Epithelial cell of prostate (primary cell): ENCODE measurements at places on chromosomes 3 and 15.

GRCh38 chr15:61051569-61052031 lies 177.5 kb downstream of the RORA start:
- DNase-seq: no peak

DNA sequence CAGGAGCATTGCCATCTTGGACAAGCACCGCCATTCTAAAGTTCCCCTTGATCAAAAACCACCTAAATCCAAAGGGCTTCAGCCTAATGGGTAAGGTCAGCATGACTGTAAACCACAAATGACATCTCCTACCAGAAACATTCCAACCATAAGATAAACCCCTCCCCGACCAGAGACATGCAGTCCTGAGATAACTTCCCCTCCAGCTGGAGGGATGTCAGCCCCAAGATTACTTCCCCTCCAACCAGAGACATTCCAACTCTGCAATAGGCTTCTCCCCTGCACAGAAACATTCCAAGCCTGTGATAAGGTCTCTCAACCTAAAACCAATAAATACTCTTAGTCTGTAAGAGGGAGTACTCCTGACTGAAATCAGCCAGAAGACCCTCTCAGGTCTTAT lies 62.7 kb upstream of the DNAJC19 start:
- no peak for DNase-seq

GRCh38 chr15:76912430-76912829 lies 7.3 kb upstream of the SCAPER start:
- DNase-seq: no peak

- no peak for DNase-seq
Observed at GRCh38 chr15:41489641-41490040, 4.0 kb upstream of the ITPKA start.

DNA sequence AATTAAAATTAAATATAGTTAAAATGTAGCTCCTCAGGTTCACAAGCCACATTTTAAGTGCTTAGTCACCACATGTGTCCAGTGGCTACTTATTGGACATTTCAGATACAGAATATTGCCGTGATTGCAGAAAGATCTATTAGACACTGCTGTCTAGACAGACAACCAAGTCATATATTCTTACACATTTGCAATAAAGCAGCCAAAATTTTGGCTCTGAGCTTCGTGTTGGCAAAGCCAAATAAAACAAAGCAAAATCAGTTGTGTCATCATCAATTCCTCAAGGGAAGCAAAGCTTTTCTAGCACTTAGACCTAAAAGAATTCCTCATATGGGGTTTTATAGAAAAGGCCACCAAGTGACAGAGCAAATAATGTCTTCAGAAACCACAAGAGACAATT lies 193.1 kb upstream of the LPP start:
- DNase-seq: no peak

DNA sequence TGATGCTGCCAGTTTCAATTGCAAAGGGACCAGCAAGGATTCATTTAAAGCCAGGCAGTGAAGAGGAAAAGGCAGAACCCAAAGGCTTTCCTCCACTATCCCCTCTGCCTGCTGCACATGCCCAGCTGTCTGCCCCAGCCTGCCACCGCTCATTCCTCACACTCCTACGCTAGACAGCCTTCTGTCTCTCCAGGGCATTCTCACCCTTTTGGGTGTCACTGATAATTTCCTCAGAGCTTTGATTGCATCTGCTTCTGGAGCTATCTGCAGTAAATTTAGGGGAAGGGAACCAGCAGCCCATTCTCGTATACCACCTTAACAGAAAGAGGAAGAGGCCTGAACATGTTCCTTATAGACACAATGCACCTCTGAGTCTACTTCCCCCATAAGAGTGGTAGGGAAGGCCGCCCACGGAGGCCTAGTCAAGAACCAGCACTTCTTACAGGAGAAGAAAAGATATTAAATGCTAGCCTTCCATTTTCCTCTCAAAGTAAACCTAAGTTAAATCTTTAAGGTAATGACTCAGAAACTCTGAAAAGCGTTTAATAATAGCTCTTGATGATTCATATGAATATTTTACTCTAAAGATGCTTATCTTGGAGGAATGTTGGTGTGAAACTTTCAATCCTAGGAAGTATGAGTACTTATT lies 20.9 kb downstream of the NUDT16 start:
- DNase-seq: peak; percentile 14

DNA sequence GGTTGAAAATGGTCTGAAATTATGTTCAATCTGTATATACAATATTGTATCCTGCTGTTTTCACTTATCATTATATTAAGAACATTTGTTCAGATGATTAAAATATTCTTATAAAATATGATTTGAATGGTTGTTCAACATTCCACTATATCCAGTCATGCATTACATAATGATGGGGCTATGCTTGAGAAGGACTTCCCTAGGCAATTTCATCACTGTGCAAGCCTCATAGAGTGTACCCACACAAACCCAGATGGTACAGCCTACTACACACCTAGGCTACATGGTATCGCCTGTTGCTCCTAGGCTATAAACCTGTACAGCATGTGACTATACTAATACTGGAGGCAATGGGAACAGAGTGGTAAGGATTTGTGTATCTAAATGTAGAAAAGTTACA lies 30.5 kb downstream of the SLC7A14 start:
- peak; percentile 26 for DNase-seq

- no peak for DNase-seq
Observed at GRCh38 chr3:51642462-51642861, 28.6 kb upstream of the TEX264 start.

GRCh38 chr3:196638861-196639482 lies 522 bp upstream of the NRROS start:
- no peak for DNase-seq

DNA sequence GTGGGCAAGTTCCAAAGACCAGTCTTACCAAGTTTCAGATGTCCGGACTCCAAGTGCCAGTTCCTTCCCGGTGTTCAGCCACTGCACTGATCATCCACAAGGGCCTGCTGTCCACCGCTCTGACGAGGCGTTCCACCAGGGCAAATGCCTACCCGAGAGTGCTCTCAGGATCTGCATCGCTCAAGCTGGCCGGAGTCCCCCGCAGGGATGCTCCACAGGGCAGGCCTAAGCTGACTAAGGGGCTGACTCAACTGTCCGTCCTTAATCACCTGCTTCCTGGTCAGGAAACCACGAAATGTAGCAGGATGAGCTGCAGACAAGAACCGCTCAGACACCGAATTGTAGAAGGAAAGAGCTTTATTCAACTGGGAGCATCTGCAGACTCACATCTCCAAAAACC lies 341.6 kb downstream of the KCNH8 start:
- no peak for DNase-seq

- no peak for DNase-seq
Observed at GRCh38 chr3:49469037-49469935, 781 bp upstream of the DAG1 start.

- DNase-seq: no peak
Observed at GRCh38 chr3:185056908-185057307, 96.0 kb downstream of the C3orf70 start.

- no peak for DNase-seq
Observed at GRCh38 chr3:132161608-132162007, 126.8 kb upstream of the CPNE4 start.

- DNase-seq: no peak
Observed at GRCh38 chr3:171206283-171206682, 179.8 kb upstream of the SLC2A2 start.

GRCh38 chr3:188853856-188854771 lies 317.7 kb upstream of the TPRG1 start:
- DNase-seq: peak; percentile 62

DNA sequence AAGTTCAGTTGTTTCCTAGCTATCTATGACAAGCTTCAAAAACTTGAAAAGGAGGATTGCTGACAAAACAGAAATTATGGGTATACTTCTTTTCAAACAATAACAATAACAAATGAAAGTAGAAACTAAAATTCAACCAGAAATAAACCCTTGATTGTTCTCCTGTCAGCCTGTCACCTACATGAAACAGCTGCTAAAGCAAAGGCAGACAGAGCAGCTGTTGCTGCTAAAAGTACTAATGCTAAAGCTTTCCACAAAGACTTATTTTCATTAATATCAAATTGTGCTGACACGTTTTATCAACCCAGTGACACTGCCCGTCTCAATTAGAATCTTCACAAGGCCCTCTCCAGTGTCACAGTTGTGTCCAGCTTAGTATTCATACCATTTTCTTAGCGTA lies 533.2 kb upstream of the GBE1 start:
- DNase-seq: no peak

- DNase-seq: no peak
Observed at GRCh38 chr3:15942936-15943335, 145.2 kb upstream of the ANKRD28 start.

- DNase-seq: no peak
Observed at GRCh38 chr3:143576568-143577270, 271.5 kb downstream of the SLC9A9 start.

DNA sequence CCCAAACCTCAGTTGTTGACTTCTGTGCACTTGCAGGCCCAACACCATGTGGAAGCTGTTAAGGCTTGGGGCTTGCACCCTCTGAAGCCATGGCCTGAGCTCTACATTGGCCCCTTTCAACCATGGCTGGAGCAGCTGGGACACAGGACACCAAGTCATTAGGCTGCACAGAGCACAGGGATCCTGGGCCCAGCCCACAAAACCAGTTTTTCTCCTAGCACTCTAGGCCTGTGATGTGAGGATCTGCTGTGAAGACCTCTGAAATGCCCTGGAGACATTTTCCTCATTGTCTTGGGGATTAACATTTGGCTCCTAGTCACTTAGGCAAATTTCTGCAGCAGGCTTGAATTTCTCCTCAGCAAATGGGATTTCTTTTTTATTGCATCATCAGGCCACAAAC lies 1255.7 kb downstream of the ZPLD1 start:
- no peak for DNase-seq

- DNase-seq: no peak
Observed at GRCh38 chr15:68152342-68152741, 52.8 kb downstream of the CALML4 start.

DNA sequence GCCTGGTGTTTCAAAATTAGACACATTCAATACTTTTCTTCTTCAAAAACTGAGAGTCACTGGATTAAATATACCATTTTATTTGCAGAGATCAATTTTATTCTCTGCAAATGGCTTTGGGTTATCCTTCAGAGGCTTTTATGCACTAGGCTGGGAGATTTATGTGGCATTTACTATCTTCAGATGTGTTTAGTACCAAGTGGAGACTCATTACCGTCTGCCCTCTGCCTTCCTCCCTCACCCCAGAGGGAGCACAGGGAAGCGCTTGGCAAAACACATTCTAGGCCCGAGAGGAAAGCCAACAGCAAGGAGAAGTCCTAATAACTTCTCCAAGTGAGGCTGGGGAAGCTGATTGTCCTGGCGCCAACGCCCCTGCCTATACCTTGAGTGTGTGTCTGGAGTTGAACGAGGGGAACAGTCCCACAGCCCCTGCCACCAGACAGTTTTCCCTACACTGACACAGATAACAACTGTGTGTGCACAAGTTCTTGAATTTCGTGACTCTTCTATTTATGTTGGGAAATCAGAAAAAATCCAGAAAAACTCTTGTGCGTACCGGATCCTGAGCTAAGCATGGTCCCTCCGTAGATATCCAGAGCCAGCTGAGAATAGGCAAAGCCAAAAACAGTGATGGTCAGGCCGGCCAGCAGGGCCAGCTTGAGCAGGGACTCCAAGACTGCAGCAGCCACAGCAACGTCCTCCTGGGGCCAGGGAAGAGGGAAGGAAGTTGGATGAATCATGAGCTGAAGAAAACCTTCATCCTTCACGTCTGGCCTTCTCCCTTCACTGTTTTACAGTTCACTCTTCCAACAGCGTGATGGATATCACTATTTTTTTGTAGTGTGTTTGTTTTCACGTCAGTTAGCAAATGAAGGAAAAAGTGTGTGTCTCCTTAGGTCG lies 26.6 kb downstream of the RFT1 start:
- DNase-seq: no peak

- DNase-seq: no peak
Observed at GRCh38 chr15:28107904-28108275, 8.8 kb upstream of the OCA2 start.
